ENCODE measurements at places on chromosomes 6 and 20.

DNA sequence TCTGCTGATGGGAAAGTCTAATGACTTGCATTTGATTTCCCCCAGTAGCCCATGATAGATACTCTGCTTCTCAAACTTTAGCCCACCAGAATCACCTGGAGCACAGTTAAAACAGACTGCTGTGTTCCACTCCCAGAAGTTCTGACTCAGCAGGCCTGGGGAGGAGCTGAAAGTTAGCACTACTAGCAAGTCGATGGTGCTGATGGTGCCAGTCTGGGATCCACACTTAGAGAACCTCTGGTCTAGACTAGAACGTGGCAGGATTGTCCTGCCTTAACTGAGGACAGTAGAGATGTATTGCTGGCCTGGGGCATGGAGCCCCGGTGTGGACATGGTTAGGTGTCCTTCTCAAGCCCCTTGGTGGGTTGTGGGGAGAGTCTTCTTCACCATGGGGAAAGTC is 8.7 kb downstream of the TOX2 start:
- DNase-seq = no peak

- DNase-seq = no peak
These were observed 131.1 kb upstream of the SOX4 start for GRCh38 chr6:21462519-21462852.

DNA sequence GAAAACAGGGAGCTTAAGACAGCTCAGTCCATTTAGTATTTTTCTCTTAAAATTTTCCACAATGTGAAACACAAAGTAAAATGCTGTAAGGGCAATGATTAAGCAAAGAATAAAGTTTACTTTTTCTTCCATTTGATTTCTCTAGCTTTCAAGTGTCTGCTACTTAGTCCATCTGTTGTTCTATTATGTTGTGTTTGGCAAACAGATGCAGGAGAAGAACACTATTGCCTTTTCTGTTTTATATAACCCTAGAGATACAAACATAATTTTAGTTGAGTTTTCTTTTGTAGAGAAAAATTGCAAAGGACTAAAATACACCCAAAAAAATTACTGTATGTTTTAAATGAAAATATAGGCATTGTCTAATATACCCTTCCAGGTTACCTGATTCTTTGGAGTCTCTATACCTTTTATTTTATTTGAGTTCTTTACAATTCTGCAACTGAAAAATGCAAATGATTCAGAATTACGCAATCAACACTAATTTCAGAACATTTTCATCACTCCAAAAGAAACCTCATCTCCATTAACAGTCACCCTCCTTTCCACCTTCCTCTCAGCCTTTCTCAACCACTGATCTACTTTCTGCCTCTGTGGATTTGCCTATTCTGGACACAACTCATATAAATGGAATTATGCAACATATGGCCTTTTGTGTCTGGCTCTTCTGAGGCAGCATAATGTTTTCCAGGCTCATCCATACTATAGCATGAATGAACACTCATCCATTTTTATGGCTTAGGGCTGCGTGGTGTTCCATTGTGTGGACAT is 96.9 kb downstream of the MKKS start:
- DNase-seq = no peak

DNA sequence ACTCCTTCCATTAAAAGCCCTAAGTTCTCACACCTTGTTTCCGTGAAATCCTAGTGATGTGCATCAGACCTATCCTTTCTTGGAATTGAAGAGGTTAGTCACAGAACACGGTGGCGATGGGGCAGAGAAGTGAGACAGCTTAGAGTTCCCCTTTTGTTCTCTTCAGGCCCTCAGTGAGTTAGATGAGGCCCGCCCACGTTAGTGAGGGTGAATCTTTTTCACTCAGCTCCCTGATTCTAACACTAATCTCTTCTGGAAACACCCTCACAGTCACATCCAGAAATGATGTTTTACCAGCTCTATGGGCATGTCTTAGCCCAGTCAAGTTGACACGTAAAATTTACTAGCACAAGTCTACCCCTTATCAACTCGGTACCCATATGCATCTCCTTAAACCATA is 172.7 kb upstream of the NOX3 start:
- DNase-seq = no peak

- no peak for DNase-seq
These were observed 75.9 kb upstream of the PMEPA1 start for GRCh38 chr20:57785720-57786119.

GRCh38 chr20:51536116-51537069 is 6.1 kb downstream of the NFATC2 start:
- DNase-seq = no peak

DNA sequence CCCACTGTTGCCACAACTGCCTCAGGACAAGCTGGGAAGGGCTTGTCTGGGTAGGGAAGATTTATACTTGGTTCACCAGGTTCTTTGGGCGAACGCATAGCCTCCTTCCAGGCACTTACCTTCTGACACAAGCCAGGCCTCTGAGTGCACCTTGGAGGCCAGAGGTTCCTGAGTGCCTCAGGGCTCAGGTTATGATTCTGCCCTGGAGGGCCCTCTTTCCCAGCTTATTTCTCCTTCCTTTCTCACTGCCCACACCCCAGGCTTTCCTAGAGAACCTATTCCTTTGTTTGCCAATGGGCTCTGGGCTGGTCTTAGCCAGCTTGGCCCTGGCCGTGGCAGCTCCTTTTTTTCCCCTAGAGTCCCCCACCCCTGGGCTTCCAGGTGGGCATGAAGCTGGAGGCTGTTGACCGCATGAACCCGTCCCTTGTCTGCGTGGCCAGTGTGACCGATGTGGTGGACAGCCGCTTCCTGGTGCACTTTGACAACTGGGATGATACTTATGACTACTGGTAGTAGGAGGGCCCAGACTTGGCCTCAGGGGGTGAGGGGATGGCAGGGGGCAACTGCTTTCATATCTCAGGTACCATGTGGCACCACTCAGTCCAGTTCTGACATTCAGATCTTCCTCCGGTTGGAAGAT is 25.0 kb downstream of the L3MBTL1 start:
- DNase-seq = no peak

- DNase-seq = no peak
These were observed 75.1 kb downstream of the TBC1D7 start for GRCh38 chr6:13253272-13253671.

GRCh38 chr20:64113444-64113775 is 6.0 kb upstream of the NPBWR2 start:
- DNase-seq = no peak

GRCh38 chr6:157967486-157967885 is 14.2 kb upstream of the SYNJ2 start:
- no peak for DNase-seq

- DNase-seq = no peak
These were observed 57.9 kb downstream of the SYNJ2 start for GRCh38 chr6:158039571-158040050.

GRCh38 chr6:112145080-112145573 is 57.7 kb downstream of the FAM229B start:
- DNase-seq = no peak

- DNase-seq = no peak
These were observed 398.0 kb downstream of the EPHA7 start for GRCh38 chr6:93021235-93021915.

DNA sequence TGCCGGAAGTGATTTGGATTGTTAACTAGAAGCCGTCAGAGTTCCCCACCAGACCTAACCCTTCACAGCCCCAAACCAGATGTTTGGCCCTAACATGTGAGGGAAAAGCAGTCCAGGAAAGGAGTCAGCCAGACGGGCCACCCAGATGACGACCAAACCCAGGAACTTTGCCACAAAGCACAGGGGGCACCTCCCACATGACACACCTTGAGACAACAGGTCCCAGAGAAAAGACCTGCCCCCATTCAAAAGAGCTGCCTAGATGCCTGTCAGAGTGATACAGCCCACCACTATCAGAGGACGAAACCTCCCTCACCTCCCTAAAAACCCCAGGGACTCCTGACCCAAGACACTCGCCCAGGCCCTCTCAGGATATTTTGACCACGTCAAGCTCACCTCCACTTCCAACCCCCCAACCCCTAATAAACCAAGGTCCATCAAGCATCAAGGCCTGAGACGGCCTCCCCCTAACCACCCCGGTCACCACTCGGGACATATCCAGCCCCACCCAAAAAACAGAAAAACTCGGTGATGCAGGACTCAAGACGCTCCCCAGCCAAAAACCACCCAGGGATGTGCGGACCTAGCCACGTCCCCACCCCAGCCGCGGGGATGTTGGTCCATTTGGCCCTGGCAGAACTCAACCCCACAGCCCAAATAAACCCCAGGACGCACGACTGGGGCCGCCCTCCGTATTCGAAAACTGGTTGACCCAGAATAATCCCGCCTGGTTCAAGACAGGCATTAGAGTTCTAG is 662 bp downstream of the ZNF343 start:
- DNase-seq = no peak

DNA sequence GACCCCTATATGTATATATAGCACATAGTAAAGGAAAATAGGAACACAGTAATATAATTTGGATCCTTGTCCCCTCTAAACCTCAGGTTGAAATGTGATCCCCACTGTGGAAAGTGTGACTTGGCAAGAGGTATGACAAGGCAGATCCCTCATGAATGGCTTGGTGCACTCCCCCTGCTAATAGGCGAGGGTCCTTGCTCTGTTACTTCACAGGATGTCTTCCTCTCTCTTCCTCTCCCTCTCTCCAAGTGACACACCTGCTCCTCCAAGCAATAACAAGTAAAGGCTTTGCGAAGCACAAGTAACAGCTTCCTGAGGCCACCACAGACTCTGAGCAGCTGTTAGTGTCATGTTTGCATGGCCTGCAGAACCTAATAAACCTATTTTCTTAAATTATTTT is 16.4 kb downstream of the ROMO1 start:
- DNase-seq = no peak

DNA sequence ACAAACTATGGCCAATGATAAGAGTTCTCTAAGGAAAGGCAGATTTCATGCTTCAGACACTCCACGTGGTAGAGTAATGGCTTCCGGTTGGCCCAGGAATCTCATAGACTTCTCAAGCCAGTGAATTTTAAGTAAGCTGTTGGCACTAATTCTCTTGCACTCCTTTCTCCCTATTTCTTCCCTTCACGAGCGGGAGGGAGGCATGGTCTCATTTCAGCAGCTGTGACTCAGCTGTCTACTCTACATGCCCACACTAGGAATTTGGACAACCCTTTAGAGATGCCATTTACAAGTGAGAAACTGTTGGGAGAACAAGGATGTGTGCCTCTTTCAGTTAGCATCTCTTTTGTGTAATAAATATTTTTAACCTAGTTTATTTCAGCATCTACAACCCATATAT is 107.7 kb downstream of the PTPRK start:
- DNase-seq = no peak

- no peak for DNase-seq
These were observed 23.9 kb downstream of the ZNF217 start for GRCh38 chr20:53569606-53570307.

GRCh38 chr6:169445227-169445626 is 191.6 kb upstream of the THBS2 start:
- DNase-seq = no peak

DNA sequence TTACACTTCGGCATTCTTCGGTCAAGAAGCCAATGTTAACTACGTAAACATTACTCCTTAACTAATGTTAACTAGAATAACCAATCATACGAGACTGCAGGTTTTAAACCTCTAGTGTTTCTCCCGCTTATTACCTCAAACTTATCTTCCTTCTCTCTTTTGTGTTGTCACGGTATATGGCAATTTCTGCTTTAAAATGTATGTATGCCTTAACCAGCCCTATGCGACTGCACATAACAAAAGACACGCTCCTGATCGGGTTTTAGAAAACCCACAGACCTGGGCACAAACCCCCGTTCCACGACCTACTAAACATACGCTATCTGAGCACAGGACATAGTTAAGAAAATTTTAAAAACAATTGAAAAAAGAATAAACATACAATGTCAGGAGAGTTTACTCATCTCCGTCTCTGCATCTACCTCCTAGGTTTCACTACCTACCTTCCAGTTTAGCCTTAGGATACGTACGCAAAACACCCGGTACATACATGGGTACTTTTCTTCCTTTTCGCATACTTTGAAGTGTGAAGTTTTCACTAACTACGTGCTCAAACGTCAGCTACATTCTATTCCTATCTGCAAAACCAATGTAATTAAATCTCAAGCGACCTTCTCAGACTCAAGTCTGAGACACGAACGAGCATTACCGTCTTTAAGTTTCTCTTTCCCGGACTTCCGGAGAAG is 1.1 kb downstream of the CD164 start:
- DNase-seq = no peak

DNA sequence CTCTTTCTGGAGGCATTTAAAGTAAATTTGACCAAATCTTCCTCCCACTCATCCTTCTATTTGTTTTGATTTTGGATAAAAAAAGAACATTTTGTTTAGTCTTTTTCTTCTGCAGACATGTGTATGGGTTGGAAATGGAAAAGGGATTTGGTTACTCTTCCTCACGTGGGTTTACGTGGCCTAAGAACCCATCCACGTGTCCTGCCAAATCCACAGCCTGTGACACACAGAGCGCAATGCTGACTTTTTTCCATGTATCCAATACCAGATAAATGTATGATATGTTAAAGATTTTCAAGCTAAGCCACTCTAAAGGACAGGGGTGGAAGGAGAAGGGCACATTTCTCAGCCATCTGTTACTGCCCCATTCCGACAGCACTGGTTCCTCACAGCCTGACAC is 176.5 kb downstream of the COL12A1 start:
- no peak for DNase-seq

DNA sequence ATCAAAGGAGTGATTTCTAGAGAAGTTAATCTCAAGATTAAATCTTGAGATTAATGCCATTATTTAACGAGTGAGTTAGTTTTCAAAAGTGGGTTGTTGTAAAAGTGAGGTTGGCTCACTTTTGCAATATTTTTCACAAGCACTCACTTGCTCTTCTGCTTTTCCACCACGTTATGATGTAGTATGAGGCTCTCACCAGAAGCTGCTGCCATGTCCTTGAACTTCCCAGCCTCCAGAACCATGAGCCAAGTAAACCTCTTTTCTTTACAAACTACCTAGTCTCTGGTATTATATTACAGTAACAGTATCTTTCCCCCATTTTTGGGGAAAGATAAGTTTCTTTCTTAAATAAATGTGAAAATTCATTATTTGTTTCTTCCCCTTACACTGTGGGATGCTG is 227.6 kb upstream of the ZFP64 start:
- DNase-seq = no peak

GRCh38 chr6:157929076-157929475 is 52.6 kb upstream of the SYNJ2 start:
- DNase-seq = no peak

DNA sequence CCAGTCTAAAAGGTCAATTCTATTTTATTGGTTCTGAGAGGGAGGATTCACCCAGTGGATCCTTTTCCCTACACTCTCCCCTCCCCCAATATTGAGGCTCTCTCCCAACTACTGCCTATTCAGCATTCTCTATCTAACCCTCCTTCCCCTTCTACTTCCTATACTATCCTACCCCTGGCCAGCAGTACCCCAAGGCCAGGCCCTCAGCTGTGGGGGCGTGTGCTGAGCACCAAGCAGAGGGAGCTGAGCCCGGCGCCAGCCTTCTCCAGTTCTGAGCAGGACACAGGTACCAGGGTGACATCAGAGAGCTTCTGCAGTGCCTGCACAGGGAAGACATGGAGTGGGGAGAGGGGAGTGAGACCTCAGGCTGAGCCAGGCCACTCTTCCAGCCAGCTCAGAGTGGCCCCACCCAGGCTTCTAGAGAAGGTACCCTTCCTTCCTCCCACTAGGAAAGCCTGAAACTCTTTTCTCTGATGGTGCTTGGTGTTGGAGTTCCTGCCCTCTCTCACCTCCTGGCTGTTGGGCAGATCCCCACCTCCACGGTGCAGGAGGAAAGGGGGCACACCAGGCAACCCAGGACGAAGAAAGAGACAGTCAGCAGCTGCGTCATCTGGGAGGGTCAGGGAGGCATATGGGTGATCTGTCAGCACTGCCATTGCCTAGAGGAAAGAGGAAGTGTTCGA is 1.9 kb downstream of the DDAH2 start:
- no peak for DNase-seq

- no peak for DNase-seq
These were observed 49.6 kb downstream of the KIZ start for GRCh38 chr20:21175433-21175832.
